ENCODE measurements at places on chromosomes 12 and 14.

GRCh38 chr14:94305620-94306019, 12.6 kb upstream of the SERPINA10 start:
- DNase-seq, result no peak

GRCh38 chr12:1382826-1383225, 211.6 kb downstream of the FBXL14 start:
- DNase-seq, result no peak

- DNase-seq, result no peak
These were observed 45.5 kb upstream of the PTPRR start for GRCh38 chr12:70966046-70966445.

GRCh38 chr12:89935850-89936249, 227.2 kb upstream of the ATP2B1 start:
- DNase-seq, result no peak

GRCh38 chr12:42725809-42726208, 136.3 kb upstream of the PRICKLE1 start:
- DNase-seq, result no peak

- DNase-seq, result no peak
These were observed 2.9 kb downstream of the MARCHF9 start for GRCh38 chr12:57757771-57758170.

- no peak for DNase-seq
These were observed 5.8 kb downstream of the PPP1R12A start for GRCh38 chr12:79929065-79929464.

- no peak for DNase-seq
These were observed 156.5 kb downstream of the PRKCH start for GRCh38 chr14:61477712-61478462.

DNA sequence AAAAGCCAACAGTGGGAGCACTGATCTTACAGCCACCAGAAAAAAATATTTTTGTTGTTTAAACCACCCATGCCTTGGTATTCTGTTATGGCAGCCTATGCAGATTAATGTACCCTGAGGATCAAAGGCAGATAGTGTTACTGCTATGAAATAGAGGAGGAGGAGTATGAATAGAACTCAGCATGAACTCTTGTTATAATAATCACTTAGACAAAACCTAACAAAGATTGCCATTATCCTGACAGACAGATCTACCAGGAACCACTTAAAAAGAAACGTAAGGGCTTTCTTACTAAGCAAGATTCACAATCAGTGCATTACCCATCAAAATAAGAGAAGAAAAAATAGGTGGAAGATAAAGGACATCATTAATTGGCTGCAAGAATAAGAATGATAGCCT, 558.3 kb downstream of the GALC start:
- no peak for DNase-seq

- DNase-seq, result no peak
These were observed 348.3 kb downstream of the ZFP36L1 start for GRCh38 chr14:68444449-68445168.

Measured in GOT3 (cell line).